ENCODE measurements at places on chromosomes 11 and 22.

- no peak for DNase-seq
These were observed 58.2 kb downstream of the ZNF280B start for GRCh38 chr22:22450343-22450839.

- DNase-seq = no peak
These were observed 151.8 kb upstream of the TTC12 start for GRCh38 chr11:113162592-113162962.

- DNase-seq = peak; percentile 69
These were observed 10.7 kb upstream of the CTSF start for GRCh38 chr11:66579017-66579606.

DNA sequence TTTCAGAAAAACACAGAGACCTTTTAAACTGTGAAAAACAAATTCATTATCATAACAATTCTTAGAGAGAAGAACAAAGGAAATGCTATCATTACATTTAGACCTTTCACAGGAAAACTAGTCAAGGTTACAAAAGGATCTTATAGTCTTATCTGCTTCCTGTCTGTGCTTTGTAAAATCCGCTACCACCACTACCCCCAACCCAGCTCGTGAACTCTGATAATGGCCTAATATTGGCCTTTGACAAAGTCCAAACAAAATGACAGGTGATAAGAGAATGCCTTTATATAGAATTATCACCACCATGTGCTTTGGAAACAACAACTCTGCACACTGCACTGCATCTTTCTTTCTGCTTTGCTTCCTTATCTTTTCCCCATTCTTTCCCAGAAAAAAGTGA, 272.5 kb downstream of the SBF2 start:
- DNase-seq = no peak

DNA sequence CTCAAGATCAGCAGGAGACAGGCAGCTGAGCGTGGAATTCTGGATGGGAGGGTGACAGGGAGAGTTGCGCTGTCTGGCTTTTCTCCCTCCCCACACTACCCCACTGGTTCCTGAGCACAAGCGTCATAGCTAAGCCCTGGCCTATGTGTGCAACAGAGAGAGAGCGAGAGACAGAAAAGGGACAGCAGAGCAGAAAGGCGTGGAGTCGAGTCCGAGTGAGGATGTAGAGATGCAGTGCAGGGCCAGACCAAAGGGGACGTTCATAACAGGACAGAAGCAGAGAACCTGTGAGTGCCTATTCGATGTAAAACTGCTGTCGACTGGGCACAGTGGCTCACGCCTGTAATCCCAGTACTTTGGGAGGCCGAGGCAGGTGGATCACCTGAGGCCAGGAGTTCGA, 94.0 kb upstream of the TMEM45B start:
- DNase-seq = no peak

- DNase-seq = no peak
These were observed 429 bp downstream of the PGGHG start for GRCh38 chr11:289398-289711.

All from CD4-positive, alpha-beta T cell treated with Interleukin-15 for 4 hours (primary cell).